Cerebellar nuclear complex (tissue), 1 donor: ENCODE measurements at places on chromosomes 12 and 14.

DNA sequence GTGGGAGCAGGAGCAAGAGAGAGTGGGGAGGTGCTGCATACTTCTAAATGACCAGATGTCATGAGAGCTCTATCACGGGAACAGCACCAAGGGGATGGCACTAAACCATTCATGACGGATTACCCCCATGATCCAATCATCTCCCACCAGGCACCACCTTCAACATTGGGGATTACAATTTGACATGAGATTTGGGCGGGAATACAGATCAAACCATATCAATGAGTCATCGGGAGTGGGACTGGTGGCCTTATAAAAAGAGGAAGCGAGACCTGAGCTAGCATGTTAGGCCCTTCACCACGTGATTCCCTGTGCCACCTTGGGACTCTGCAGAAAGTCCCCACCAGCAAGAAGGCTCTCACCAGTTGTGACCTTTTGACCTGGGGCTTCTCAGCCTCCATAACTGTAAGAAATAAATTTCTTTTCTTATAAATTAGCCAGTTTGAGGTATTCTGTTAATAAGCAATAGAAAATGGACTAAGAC, 28.7 kb downstream of the COX8C start:
- DNase-seq: no peak

GRCh38 chr14:30444451-30444850, 114.5 kb upstream of the G2E3 start:
- no peak for DNase-seq

DNA sequence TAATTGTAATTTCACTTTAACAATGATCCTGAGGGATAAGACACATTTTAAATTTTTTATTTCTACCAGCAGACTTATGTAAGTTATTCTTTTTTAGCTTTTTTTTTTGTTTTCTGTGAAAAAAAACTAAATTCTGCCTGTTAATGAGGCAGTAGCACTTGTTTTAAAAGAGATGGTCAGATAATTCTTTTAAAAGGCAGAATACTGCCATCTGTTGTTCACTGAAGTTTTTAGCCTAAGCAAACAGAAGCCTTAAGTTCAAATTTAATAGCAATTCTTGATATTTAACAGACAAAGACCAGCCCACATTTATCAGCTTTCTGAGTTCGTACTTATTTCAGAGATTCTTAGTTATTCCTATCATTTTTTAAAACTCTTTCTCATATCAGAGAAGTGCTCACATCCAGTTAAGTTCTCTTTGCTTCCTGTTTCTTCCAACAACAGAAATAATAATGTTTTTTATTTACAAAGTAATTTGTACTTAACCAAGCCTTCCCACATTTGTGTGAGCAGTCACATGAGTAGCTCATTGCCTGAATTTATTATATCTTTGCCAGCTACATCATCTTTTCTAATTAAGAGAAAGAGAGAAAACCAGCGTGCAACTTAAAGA, 93.4 kb upstream of the SLCO1C1 start:
- no peak for DNase-seq

DNA sequence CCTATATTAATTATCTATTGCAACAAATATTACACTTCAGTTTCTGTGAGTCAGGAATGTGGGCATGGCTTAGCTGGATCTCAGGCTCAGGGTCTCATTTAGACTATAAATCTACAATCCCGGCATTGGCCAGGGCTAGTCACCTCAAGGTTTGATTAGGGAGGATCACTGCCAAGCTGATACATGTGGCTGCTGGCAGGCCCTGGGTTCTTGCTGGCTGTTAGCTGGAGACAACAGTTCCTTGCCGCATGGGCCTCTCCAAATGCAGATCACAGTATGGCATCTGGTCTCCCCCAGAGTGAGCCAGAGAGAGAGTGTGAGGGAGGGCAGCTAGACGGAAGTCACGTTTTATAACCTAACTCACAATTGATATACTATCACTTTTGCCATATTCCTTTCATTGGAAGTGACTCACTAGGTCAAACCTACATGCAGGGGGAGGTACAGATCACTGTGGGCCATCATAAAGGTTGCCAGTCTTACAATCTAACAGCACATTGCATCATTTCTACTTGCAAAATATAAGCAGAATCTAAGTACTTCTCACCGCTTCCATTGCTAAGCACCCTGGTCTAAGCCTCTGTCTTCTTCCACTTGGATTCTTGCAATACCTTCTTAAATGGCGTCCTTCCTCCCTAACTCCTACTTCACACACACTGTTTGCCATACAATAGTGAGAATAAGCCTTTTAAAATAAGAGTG, 174.0 kb upstream of the ARHGAP5 start:
- DNase-seq: no peak

- no peak for DNase-seq
Observed at GRCh38 chr14:90093942-90094595, 32.3 kb downstream of the KCNK13 start.
